ENCODE measurements at places on chromosomes 6 and 20. TPM values are rescaled to one million over a fixed set of nuclear protein-coding genes. Genes with fewer than 3 reads are reported as not detected.

DNA sequence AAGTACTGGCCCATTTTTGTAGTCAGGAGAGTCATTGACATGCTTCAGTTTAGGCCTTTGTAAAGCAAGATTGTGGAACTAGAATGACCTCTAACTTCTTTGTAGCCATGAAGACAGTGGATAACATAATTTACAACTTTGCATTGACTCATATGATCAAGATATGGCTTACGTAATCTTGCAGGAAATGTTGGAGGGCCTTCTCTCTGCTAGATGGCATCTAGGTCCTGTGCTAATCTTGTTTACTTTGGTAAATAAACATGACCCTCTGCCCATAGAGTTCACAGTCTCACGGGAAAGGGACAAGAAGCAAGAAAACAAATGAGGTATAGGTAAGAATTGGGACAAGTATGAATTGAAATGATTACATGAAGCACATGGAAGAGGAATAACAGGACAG is 355.2 kb upstream of the ARID1B start:
- DNase-seq, result no peak

DNA sequence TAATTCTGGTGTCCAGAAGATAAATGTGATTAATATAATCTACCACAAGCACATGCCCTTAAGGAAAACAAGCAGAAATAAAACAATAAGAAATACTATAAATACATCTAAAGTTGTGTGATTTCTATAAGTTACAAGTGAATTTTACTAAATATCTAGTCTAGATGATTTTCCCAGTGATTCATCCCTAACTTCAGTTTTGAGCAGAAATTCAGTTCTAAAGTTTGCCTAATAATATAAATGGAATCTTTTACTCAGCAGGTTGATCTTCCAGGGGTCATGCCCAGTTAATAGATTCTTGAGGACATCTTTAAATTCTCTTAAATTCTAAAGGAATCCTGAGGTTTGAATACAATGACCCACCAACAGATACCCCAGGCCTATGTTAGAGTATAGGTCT is 37.3 kb downstream of the PDE7B start:
- DNase-seq, result no peak

DNA sequence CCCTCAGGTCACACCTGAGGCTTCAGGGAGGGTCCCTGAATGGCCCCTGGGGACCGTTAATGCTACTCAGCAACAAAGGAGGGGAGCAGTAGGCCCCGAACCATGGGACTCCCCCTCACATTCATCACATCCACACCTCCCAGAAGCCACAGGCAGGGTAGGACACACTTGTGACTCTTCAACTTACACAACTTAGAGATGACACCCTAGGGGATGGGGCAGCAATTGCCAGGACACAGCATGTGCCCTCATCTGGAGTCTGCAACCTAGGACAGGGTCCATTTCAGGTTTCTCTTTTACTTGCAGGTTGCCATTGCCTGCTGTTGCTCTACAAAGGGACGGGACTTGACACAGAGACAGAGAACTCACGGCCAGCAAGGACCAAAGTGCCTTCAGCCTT is 770 bp downstream of the ULBP3 start:
- no peak for DNase-seq

DNA sequence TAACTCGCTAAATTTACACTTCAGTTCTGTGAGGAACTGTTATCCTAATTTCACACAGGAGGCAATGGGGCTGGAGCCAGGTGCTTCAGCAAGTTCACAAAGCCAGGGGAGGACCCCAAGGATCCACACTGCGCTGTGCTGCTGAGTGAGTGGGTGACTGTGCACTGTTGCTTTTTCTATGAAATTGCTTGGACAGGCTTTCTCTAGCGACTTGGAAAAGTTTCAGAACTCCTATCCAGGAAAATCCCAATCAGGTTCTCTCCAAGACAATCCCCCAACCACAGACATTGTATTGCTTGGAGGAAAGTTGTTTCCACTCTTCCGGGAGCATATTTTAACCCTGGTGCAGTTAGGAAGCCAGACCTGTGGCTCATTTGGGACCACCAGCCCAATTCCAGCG is 175.9 kb upstream of the CST7 start:
- no peak for DNase-seq

GRCh38 chr6:44332585-44332984 is 9.9 kb upstream of the SPATS1 start:
- no peak for DNase-seq

- DNase-seq, result no peak
Measured at GRCh38 chr20:32278199-32278643, 770 bp downstream of the KIF3B start.

- no peak for DNase-seq
Measured at GRCh38 chr6:150334790-150335783, 33.7 kb upstream of the IYD start.

DNA sequence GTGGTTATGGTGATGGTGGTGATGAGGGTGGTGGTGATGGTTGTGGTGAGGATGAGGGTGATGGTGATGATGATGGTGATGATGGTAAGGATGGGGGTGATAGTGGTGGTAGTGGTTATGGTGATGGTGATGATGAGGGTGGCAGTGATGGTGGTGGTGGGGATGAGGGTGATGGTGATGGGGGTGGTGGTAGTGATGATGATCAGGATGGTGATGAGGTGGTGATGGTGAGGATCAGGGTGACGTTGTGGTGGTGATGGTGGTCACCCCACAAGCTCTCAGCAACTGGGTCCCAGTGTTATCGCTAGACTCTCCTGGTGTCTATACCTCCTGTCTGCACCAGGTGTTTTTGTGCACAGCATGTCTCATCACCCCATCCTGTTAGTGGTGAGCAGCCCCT is 85.0 kb downstream of the TMEM242 start:
- DNase-seq, result no peak

- DNase-seq, result no peak
Measured at GRCh38 chr6:96907498-96907897, 9.8 kb upstream of the NDUFAF4 start.

DNA sequence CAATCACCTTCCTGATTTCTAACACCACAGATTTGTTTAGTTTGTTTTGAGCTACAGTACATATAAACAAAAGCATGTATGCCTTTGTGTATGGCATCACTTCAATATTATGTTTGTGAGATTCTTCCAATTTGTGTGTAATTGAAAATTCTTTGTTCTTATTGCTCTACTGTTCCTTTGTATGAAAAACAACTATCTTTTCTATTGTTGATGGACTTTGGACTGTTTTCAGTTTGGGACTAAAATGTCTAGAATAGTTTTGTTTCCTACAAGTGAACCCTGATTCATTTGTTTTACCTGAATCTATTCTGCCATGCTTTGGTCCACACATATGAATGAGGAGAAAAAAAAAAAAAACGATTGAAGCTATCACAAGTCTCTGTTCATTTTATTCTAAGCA is 21.2 kb upstream of the ZNF184 start:
- no peak for DNase-seq

GRCh38 chr6:8855411-8855810 is 420.1 kb upstream of the SLC35B3 start:
- no peak for DNase-seq

GRCh38 chr6:47665112-47665511 is 33.3 kb upstream of the ADGRF4 start:
- DNase-seq, result no peak

GRCh38 chr6:1479095-1479494 is 89.7 kb downstream of the FOXF2 start:
- DNase-seq, result no peak

DNA sequence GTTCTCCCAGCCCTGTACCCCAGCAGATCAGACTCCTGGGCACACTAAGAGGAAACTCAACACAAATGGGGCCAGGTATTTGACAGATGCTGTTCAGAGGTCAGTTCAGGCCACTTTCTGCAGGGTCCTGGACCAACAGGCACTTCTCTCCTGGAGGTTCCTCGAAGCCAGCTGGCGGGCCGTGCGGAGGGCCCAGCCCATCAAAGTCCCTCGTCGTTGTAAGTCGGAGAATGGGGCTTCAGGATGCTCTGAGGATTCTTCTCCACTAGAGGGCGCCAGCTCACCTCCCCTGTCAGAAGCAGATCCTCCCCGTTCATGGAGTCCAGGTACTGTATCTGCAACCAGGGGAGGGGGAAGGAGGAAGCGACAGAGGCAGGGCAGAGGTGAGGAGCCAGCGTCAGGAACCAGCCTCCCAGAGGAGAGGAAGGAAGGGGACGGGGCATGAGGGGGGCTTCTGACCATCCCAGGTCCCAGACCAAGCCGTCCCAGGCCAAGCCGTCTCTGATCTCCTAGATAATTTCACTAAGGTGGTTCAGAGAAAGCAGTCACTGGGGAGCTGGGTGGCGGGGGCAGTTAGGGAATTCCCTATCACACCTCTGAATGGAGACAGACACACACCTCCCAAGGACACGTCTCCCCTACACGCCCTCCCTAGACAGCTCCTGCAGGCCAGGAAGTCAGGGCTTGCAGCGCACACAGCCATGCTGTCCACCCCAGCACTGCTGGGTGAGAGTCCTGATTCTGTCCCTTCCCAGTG is 11.7 kb upstream of the FAM83C start:
- peak; percentile 78 for DNase-seq

- no peak for DNase-seq
Measured at GRCh38 chr6:141097471-141097870, 1035.3 kb upstream of the GJE1 start.

DNA sequence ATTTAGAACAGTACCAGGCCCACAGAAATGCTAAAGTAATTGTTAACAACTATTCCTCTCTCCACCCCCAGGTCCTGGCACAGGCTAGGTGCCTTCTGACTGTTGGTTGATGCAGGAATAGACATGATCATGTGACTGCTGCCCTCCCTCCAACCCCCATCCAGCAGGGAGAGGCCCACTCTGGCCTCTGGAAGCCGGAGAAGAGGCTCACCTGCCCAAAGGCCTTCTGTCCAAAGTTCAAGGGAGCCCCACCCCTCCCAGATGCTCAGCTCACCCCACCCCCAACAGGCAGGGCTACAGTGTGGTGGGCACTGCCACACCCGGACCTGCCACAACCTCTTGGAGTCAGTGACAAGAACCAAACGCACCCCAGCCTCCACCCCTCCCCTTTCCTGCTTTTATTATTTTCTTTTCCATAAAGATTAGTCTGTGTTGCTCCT is 26.9 kb upstream of the FOXP4 start:
- DNase-seq, result no peak

- DNase-seq, result no peak
Measured at GRCh38 chr6:11710311-11710761, 68.3 kb downstream of the ADTRP start.

DNA sequence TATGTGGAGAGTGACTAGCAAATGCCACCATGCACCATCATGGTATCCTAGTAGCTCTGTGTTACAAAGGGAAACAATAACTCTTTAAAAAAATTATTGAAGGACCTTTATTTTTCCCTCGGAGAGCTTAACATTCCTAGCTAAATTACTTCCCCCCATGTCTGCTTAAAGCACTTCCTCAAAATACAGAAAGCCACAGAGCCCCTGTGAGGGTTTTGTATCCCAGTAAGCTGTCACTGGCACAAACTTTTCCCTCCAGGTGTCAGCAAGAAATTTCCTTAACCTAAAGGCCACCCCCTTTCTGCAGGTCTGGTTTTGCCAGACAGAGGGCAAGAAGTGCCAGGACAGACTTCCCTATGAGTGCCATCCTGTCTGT is 340.0 kb upstream of the PRDM1 start:
- DNase-seq, result no peak

DNA sequence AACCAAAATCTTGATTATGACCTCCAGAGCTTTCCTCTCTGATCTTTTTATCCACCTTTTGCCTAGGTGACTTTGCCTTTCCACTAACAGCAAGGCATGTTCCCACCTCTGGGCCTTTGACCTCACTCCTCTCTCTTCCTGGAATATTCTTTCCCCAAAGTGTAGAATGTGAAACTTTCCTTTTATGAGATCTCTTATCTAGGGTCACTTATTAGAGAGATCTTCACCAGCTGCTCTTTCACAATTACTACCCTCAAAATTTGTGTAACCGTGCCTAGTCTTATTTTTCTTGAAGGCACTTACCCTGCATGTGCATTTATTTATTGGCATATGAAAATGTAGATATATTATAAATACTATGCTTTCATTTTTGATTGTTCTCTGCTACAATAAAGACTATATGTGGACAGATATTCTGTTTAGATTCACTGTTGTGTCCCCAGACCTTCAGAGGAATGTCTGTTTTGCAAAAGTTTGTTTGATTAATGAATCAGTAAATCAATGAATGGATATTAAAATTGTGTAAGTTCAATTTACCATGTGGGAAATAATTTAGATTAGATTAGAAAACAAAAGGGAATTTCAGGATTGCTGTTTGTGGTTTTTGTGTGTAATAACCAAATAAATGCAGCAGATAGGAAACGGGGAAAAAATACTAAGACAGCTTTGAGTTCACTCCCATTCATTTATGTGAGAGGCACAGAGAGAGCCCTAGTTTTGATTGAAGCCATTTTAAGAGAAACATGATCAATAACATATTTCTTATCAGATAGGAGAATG is 207.0 kb downstream of the ADGB start:
- DNase-seq, result no peak

DNA sequence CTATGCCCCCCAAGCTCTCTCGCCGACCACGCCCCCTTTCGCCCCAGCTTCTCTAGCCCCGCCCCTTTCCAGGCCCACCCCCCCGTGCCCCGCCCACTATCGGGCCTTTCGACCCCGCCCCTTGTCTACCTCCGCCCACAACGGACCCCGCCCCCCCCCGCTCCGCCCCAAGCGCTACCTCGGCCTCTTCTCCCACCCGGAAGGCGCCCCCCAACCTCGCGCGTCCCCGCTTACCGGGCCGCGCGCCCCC is 200 bp downstream of the ZBTB22 start:
- no peak for DNase-seq

DNA sequence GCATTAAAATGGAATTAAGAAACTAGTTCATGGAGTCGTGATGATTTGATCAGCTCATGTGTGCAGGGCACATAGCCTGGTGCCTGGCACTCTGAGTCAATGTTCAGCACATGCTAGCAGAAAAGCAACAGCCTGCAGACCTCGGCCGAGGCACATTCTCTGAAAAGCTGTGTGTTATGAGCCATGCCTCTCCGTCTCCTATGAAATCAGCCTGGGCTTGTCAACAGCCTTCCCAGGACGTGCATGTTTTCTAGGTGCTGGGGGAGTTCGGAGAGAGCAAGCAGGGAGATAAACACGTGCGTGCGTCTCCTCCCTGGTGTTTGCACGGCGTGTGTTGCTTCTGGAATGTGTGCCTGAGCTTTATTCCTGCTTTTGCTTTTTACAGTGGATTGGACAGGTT is 207.8 kb upstream of the KCNG1 start:
- DNase-seq, result no peak

- no peak for DNase-seq
Measured at GRCh38 chr6:84453499-84453898, 226.1 kb upstream of the CEP162 start.

GRCh38 chr6:26250698-26251044 is 114.3 kb upstream of the BTN3A2 start:
- DNase-seq, result no peak

The ZNF133 gene
- 20.0 TPM for total RNA-seq

The ZBTB24 gene
- total RNA-seq, result 9.1 TPM

The STK38 gene
- total RNA-seq, result 31.4 TPM

The TOX2 gene
- 0.44 TPM for total RNA-seq

The MAP7 gene
- 42.4 TPM for total RNA-seq

The METTL24 gene
- total RNA-seq, result 0.96 TPM

The HAO1 gene
- total RNA-seq, result not detected

The HLA-DQB2 gene
- 1.6 TPM for total RNA-seq

The MMP24 gene
- total RNA-seq, result 0.98 TPM

The MEP1A gene
- total RNA-seq, result 0.29 TPM

The ARFGEF3 gene
- total RNA-seq, result 1.9 TPM

All from breast epithelium (tissue), 4 donors.